ENCODE measurements at places on chromosomes 6 and 20.

DNA sequence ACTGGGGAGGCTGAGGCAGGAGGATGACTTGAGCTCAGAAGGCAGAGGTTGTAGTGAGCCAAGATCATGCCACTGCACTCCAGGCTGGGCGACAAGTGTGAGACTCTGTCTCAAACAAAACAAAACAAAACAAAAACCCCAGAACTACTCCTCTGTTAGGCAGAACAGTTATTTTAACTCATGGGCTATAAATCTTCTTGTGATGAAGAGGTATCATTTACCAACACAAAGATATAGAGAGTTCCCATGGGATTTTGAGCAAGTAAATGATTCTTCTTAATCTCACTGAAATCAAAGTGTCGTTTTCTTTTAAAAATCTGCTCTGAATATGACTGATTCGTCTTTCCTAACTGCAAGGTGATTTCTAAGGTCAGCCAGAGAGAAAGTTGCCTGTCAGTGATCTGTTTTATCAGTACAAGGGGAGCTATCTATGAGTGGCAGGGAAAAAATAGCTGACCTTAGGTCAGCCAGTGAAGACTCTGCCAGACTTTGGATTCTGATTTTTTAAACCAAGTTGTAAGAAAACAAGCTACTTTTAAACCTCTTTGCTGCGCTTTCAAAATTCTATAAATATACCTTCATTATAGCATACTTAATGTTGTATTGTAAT is 3.8 kb upstream of the DSP start:
- DNase-seq: no peak

DNA sequence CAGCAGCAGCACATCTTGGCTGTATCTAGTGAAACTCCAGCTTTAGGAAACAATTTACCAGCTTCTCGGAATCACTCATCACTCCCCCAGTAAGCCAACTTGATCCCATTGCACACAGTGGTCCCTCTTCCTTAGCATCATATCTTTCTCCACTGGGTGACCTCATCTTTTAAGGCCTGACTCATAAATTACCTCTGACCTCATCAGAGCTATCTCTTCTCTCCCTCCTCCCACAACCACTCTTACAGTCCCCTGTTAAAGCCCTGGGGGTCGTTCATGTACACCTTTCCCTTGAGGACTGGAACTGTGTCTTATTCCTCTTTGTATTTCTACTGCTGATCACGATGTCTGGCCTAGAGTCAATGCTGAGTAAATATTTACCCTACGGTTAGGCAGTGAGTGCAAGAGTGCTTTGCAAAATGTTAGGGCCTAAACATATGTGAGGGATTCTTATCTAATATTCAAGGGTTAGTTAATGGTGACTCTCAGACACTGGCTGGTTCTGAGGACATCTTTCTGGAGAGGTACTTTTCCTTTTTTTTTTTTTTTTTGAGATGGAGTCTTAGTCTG is 187.2 kb downstream of the LRFN2 start:
- DNase-seq: no peak

DNA sequence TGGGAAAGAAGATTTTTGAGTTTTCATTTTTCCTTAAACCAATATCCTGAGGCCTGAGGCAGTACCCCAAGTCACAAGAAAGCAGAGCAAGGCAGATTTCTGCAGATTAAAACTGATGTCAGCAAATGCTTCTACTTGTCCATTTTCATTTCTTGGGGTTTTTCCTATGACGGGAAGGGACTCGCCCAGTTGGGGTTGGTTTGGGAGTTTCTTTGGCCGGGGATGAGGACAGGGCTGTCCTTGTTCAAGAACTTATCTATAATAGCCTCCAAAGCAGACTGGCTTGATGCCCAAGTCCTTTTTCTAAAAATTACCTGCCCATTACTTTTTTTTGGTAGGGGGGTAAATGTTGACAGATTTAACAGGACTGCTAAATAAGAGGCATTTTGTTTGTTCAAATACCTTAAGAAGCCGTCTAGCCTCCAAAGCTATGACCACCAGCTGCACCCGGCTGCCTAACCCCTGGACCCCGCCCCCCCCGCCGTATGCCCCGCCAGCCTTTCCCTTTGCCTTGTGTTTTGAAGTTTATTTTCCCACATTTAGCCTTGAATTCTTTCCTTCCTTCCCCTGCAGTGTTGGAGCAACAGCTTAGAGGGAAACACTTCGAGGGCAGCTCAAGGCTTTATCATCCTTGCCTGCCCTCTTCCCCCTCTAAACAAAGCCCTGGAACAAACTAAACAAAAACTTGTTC is 2.5 kb downstream of the KCNK5 start:
- DNase-seq: no peak

DNA sequence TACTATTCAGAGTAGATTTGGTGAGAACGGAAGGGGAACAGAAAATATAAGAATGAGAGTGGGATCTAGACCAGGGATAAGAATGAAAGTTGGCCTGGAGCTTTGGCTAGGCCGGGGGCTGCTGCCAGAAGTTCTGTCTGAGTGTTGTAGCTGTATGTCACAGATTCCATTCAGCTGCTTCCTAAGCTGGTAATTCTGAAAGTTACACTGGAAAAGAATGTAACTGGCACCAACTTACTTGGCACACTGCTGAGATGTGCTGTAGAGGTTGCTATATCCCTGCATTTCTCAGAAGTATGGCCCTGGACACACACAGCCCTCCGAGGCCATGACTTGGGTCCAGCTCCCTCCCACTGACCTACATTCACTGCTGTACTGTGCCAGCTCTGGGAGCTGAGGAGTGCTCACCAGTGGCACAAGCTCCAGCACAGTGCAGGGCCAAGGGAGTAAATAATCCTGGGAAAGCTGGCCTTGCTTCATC is 25.8 kb upstream of the TMEM217 start:
- peak; percentile 69 for DNase-seq

- no peak for DNase-seq
Measured at GRCh38 chr20:13099676-13100075, 90.9 kb downstream of the SPTLC3 start.

DNA sequence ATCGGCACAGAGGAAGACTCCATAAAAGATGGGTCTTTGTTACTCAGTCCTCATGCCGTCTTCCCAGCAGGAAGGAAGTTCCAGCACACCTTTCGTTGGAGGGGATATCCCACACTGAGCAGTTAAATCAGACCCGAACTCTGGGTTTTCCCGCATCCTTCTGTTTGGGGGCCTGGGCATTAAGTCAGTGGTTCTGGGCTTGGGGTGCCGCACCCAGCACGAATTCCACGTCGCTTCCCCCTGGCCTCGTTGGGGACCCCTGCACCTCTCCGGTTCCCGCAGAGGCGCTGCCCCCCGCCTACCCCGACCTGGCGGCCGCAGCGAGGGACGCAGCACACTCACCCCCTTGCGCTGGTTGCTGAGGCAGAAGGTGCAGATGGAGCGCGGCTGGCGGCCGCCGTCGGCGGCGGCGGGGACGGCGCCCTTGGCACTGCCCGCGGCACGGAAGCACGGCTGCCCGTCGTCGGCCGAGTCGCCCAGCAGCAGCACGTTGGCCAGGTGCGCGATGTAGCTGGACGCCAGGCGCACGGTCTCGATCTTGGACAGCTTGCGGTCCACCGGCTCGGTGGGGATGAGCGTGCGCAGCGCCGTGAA is 641 bp downstream of the TCF15 start:
- DNase-seq: no peak

GRCh38 chr20:588476-588875 is 21.6 kb downstream of the TCF15 start:
- no peak for DNase-seq

- no peak for DNase-seq
Measured at GRCh38 chr6:11423667-11424066, 113.9 kb upstream of the TMEM170B start.

DNA sequence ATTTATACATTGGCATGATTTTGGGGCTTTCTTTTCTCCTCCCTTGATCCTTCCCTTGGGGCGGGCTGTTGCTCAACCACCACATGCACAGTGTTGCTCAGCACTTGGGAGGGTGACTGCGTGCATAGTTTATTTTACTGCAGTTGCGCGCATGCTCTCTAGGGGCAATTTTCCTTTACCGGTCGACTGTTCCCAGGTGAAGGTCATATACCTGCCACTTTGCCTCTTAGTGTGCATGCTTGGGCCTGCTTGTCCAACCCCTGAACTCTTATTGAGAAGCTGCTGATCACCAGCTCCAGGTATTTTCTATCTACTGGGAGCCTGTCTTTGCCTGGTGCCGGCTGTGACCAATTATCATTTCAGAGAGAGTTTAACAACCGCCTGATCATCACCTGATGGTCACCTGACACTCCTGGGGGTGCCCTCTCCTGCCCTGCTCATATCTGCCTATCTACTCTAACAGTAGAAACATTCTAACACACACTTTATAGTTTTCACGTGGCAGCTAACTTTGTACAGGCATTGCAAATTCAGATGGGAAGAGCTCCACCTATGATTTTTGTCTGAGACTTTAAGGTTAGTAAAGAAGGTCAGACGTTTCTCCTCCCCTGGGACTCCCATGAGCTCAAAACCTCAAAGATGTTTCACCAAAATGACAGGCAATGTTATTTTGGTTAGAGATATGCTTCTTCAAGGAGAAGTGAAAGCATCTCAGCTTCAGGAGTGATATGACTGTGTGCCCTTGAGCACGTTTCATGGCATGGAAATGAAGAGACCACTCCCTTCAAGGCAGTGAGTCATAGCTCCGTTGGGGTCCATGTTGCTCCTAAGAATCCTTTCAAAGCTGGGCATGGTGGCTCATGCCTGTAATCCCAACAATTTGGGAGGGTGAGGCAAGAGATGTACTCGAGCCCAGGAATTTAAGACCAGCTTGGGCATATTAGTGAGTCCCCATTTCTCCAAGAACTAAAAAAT is 227.5 kb upstream of the MYLIP start:
- DNase-seq: no peak

DNA sequence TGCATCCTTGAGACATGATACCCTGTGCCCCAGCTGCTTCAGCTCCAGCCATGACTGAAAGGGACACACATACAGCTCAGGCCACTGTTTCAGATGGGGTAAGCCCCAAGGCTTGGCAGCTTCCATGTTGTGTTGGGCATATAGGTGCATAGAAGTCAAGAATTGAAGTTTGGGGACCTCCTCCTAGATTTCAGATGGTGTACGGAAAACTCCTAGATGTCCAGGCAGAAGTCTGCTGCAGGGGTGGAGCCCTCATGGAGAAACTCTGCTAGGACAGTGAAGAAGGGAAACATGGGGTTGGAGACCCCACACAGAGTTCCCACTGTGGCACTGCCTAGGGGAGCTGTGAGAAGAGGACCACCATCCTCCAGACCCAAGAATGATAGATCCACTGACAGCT is 1379.0 kb upstream of the MAP3K7 start:
- DNase-seq: no peak

- no peak for DNase-seq
Measured at GRCh38 chr6:14919038-14919670, 326.7 kb upstream of the JARID2 start.

GRCh38 chr6:9978480-9978879 is 436.4 kb downstream of the TFAP2A start:
- no peak for DNase-seq

Measured in cerebellar nuclear complex (tissue), 1 donor.